Esophagus mucosa (tissue), 1 donor: ENCODE measurements at places on chromosomes 12 and 14.

GRCh38 chr12:76922866-76923265, 44.0 kb upstream of the CSRP2 start:
- ATAC-seq = no peak

- ATAC-seq = no peak
Observed at GRCh38 chr12:46049665-46050064, 59.3 kb upstream of the SCAF11 start.

- no peak for ATAC-seq
Observed at GRCh38 chr14:92425101-92425500, 88.5 kb upstream of the RIN3 start.

DNA sequence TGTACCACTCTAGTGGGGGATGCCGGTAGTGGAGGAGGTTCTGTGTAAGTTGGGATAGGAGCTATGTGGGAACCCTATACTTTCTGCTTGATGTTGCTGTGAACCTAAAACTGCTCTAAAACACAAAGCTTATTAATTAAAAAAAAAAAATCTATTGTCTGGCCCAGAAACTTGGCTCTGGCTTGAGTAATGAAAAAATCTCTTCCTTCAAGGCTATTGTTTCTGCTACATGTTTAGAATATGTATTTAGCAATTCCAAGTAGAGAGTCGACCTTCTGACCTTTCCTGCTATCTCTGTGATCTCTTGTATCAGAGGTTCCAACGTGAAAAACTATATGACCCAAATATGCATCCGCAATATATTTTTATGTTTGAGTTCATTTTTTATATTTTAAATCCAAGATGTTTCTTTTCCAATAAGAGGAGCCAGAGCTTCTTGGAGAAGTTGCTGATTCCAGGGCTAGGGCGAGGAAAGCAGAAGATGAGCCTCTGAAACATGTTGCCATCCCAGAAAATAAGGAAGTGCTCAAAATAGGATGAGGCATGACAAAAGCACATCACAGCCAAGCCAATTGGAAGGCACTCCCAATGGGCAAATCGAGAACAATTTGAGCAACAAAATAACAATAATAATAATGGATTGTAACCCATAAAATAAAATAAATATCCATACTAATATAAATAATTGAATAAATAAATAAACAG, 184.6 kb upstream of the TMEM260 start:
- ATAC-seq = no peak

DNA sequence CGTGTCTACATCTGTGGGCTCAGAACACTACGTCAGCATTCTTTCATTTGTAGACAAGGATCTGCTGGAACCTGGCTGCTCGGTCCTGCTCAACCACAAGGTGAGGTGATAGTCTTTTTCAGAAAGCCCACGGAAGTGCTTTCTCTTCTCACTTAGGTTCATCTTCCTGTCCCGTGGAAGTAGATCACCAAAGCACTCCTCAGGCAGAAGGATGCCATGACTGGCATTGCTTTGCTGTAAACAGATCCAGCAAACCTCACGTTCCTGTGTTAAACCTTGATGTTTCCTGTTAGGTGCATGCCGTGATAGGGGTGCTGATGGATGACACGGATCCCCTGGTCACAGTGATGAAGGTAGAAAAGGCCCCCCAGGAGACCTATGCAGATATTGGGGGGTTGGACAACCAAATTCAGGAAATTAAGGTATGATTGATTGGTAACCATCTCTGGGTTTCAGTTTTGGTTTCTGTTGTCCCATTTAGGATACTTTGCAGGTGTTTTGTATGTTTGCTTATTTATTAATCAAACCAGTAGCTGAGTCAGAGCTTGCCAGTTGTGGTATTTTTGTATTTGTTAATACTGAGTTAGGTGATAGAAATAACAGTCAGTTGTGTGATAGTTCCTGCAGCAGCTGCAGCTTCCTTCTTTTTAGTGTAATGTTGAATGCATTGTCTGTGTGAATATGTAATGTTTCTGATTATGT, 7.5 kb downstream of the PSMC1 start:
- ATAC-seq = no peak

DNA sequence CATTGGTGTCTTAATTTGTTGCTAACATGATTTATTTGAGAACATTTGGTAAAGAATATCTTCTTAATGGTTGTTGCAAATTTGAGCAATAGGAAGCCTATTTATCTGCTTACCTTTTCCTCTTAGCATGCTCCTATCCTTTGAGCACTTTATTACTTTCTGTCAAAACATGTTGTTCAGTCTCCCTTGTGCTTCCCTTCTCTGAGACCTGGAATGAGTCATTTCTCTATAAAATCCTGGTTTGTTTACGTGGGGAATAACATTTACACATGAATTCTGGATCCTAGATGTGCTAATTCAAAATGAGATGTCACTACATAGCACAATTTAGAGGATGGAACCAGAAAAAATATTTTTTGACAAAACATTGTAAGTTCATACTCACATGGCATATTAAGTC, 844.0 kb upstream of the LRFN5 start:
- no peak for ATAC-seq

GRCh38 chr12:38110026-38110699, 206.4 kb upstream of the ALG10B start:
- peak; percentile 68 for ATAC-seq

DNA sequence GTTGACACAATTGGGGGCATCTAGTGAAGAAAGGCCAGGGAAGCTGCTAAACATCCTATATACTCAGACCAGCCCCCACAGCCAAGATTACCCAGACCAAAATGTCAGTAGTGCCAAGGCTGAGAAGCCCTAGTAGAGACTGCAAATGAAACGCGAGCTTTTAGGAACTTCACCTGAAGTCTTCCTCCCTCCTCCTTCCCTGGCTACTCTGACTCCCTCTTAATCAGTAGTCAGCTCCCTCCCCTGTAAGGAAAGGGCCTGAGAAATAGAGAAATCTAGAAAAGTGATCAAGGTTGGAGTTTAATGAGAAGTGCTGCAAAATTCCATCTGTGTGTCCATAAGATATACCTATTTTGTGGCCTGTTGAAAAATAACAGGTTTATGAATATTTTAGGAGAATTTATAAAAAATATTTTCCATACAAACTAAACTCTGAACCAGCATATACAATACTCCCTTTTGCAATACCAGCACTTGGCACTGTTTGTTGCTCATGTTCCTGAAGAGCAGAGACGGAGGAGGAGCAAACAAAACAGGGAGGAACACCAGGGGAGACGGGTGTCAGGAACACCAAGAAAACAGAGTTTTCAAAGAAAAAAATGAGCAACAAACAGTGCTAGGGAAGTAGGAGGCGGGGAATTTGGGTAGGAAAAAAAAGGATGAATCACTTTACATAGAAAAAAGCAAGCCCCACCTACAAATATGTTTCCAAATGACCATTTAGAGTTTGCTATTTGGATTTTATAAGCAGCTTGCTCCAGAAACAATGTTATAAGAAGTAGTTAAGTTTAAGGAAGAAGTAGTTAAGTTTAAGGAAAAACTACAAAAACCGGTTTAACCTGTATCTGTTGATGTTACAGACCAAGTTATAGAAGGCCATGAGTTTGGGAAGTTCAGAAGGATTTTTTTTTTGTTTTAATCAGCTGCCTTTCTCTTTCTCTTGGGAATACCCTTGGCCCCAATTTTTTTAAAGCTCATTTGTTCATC, 282.1 kb upstream of the GRIP1 start:
- ATAC-seq = peak; percentile 58
